ENCODE measurements at places on chromosomes 13 and 19. TPM values are rescaled to one million over a fixed set of nuclear protein-coding genes. Genes with fewer than 3 reads are reported as not detected.

The ACP7 gene
- not detected for total RNA-seq

The MISP3 gene
- total RNA-seq: 0.35 TPM

The TMEM221 gene
- total RNA-seq: not detected

The ZNF665 gene
- 8.2 TPM for total RNA-seq

The PNMA8C gene
- total RNA-seq: not detected

The ZNF728 gene
- not detected for total RNA-seq

The SPRED3 gene
- total RNA-seq: 1.7 TPM

The SBK3 gene
- total RNA-seq: 0.58 TPM

The C13orf46 gene
- under 0.01 TPM for total RNA-seq

The SPIB gene
- not detected for total RNA-seq

The GFY gene
- not detected for total RNA-seq

The PINLYP gene
- total RNA-seq: 11.3 TPM

The KIR2DL4 gene
- not detected for total RNA-seq

The CNN2 gene
- 306 TPM for total RNA-seq

The NEK5 gene
- total RNA-seq: not detected

The CYP2A7 gene
- not detected for total RNA-seq

The PRR22 gene
- not detected for total RNA-seq

The LRG1 gene
- total RNA-seq: not detected

The PCCA gene
- total RNA-seq: 29.4 TPM
